ENCODE measurements at places on chromosomes 7 and 10. TPM values are rescaled to one million over a fixed set of nuclear protein-coding genes. Genes with fewer than 3 reads are reported as not detected.
A peak's percentile ranks its signal among the peaks of the same experiment; 100 is the strongest.

DNA sequence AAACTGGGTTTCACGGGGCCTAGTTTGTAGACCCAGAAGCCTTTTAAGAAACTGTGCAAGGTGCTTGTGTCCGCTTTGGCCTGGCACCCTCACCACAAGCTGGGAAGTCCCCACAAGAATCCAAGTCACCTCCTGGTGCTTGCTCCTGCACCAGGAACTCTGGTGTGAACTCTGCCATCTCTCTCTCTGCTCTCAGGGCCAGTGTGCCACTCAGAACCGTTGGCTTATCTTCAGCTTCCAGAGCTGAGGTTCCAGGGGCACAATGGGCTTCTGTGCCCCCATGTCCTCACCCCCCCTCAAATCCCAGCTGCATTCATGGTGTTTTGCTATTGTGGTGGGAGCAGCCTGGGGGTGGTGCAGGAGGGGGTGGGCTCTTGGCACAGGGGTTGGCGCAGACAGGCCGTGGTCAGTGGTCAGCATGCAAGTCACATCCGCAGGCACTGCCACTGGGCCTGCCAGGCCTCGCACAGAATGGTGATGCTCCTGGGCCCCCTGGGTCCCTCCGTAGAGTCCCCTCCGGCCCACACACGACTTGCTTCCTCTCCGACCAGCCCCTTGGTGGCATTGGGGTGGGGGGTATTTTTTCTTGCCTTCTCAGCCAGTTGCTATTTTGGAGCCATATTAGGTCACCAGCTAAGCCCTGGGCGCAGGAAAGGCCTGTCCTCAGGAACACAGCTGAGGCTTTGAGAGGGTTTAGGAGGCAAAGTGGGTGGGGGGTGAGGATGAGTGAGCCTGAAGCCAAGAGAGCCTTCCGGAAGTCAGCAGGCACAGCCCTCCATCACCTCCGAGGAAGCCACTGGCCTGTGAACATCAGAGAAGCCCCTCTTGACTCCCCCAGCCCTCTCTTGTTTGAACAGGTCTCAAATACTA is 3.0 kb downstream of the ZCCHC24 start:
- H3K4me1 ChIP-seq: peaks cover 18% of the 10 kb centered on the region
- no peak overlapping the region for H3K27ac ChIP-seq
- H3K27me3 ChIP-seq: peaks cover 2% of the 10 kb centered on the region
- no peaks in the 10 kb centered on the region for H3K36me3 ChIP-seq

DNA sequence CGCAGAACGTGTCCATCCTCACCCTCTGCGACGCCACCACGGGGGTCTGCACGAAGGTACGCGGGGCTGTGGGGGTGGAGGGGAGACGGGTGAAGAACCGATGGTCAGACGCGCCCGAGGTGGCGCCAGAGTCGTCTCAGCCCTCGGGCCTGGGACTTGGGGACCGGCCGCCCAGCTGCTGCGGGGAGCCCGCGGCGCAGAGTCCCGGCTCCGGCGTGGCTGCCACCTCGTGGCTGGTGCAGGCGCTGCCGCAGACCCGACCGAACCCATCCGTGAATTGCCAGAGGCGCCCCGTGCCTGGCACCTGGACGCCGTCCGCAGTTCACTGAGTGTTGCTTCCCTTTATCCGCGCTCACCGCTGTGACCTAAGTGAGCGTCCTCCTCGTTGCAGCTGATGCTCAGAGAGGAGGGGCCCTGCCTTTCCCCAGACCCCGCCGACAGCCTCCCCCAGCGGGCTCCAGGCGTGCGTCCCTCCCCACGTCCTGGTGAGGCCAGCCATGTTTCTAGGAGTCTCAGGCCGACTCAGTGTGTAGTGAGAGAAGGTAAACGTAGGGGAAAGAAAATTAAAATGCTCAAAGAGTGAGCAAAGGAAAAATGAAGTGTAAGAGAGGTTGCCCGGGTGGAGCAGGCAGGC is 208.7 kb downstream of the PAXIP1 start:
- no peak for DNase-seq
- H3K36me3 ChIP-seq: no peaks in the 10 kb centered on the region
- no peaks in the 10 kb centered on the region for H3K4me1 ChIP-seq
- H3K4me3 ChIP-seq: no peak overlapping the region
- no peak overlapping the region for H3K27ac ChIP-seq

DNA sequence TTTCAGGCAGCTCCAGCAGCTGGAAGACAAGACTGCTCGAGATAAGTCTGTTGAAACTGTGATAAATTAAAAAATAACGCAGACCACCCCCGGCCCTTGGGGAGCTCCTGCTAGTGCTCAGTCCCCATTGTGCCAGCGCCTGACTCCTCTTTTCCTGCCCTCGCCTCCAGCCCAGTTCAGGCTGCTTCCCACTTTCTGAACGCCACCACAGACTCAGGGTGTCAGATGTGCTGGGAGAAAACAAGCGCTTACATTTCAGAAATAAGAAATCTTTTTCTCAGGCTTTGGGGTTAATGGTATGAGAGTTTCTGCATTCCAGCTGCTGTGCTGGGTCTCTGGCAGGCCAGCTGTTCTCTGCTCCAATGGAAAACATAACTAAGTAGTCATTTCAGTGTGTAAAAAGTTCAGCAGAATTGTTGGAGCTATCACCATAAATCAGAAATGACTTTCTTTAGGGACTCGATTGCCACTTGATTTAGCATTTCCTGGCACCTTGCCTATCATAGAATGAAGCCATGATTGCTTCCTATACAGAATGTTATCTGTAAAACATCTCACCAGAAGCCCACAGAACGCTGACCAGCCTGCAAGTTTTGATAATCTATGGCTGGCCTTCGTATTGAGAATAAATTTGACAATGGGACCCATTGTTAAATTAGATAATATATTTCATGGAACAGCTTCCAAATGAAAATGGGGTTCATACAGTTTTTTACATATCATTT is 257.0 kb upstream of the ZNF32 start:
- H3K4me3 ChIP-seq: no peak overlapping the region
- no peak overlapping the region for H3K27ac ChIP-seq
- no peaks in the 10 kb centered on the region for H3K4me1 ChIP-seq
- H3K27me3 ChIP-seq: peaks cover 3% of the 10 kb centered on the region
- no peaks in the 10 kb centered on the region for H3K36me3 ChIP-seq
- DNase-seq: no peak

GRCh38 chr10:4334015-4334414 is 492.0 kb upstream of the AKR1E2 start:
- H3K27me3 ChIP-seq: no peaks in the 10 kb centered on the region
- no peaks in the 10 kb centered on the region for H3K36me3 ChIP-seq
- no peak overlapping the region for H3K4me3 ChIP-seq
- DNase-seq: no peak
- H3K27ac ChIP-seq: no peak overlapping the region

GRCh38 chr7:47480576-47481538 is 101.1 kb downstream of the TNS3 start:
- peak; percentile 31 for DNase-seq
- peak overlapping the region; percentile 38 for H3K27ac ChIP-seq
- H3K4me3 ChIP-seq: peak overlapping the region; percentile 62
- no peaks in the 10 kb centered on the region for H3K27me3 ChIP-seq
- H3K4me1 ChIP-seq: peaks cover 28% of the 10 kb centered on the region
- H3K36me3 ChIP-seq: no peaks in the 10 kb centered on the region

GRCh38 chr10:109956454-109957091 is 33.3 kb upstream of the XPNPEP1 start:
- H3K36me3 ChIP-seq: no peaks in the 10 kb centered on the region
- peaks cover 23% of the 10 kb centered on the region for H3K4me1 ChIP-seq
- no peak overlapping the region for H3K4me3 ChIP-seq
- no peaks in the 10 kb centered on the region for H3K27me3 ChIP-seq
- DNase-seq: no peak

- no peak overlapping the region for H3K4me3 ChIP-seq
- H3K27ac ChIP-seq: no peak overlapping the region
- H3K36me3 ChIP-seq: no peaks in the 10 kb centered on the region
- H3K27me3 ChIP-seq: no peaks in the 10 kb centered on the region
- DNase-seq: no peak
Measured at GRCh38 chr10:123069246-123069986, 60.6 kb downstream of the ACADSB start.

DNA sequence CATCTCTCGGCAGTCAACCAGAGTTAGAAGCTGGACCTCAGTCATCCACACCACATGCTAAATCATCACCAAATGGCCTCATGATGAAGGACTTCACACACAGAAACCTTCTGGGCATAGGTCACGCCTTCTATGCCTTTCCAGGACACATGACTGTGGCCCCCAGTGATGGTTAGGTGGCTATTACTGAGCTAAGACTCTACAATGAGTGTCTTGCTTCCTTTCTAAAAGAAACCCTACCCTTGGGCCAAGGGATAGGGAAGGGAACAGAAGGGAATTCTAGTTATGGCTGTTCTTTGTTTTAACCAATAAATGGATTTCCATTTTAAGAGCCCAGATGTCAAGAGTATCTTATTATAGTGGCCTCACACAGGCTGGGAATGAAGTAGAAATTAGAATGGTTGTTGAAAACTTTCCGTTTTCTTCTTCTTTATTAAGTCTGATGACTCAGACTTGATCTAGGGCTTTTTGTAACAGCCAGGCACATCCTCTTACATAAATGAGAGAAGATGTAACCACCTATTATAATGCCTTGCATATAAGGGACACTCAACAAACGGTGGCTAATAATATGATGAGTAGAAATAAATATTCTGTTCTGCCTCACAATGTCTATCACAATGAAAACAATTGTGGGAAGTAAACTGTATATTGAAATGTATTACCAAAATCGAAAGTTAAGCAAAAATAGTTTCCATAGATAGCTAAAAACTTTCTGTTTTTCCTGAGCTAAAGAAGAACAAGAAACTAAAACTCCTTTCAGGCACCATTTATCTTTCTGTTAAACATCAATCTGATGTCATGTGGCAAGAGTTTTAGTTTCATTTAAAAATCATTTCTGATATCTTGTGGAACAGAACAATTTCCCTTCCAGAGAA is 62.5 kb upstream of the TOMM7 start:
- no peak overlapping the region for H3K4me3 ChIP-seq
- peaks cover 15% of the 10 kb centered on the region for H3K4me1 ChIP-seq
- H3K27me3 ChIP-seq: no peaks in the 10 kb centered on the region
- H3K27ac ChIP-seq: peak overlapping the region; percentile 91

GRCh38 chr7:12821746-12822145 is 134.3 kb downstream of the ARL4A start:
- DNase-seq: no peak
- H3K27ac ChIP-seq: no peak overlapping the region
- no peak overlapping the region for H3K4me3 ChIP-seq

GRCh38 chr7:111339006-111339405 is 223.3 kb downstream of the IMMP2L start:
- no peaks in the 10 kb centered on the region for H3K4me1 ChIP-seq
- H3K4me3 ChIP-seq: no peak overlapping the region
- DNase-seq: no peak
- H3K27me3 ChIP-seq: no peaks in the 10 kb centered on the region
- H3K27ac ChIP-seq: no peak overlapping the region

The THSD7A gene
- 0.03 TPM for total RNA-seq

- H3K36me3 ChIP-seq: no peaks in the 10 kb centered on the region
- H3K27ac ChIP-seq: no peak overlapping the region
- H3K4me3 ChIP-seq: no peak overlapping the region
- no peaks in the 10 kb centered on the region for H3K4me1 ChIP-seq
- no peak for DNase-seq
Measured at GRCh38 chr10:58641095-58641531, 128.4 kb downstream of the BICC1 start.

DNA sequence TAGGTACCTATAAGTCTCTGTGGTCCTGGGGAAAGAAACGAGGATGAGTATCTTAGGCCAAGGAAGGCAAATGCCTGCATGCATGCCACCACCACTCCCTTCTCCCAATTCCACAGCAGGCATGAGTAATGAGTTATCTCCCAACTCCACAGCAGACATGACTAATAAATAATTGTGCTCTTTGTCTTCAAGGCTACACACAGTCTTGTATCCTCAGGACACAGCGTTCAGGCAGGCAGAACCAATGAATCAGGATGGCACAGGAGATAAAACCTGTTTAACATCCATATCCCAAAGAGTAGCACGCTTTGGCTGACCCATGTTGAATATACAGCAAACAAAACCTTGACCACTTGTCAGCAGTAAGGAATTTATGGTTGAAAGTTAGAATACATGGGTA is 229.7 kb upstream of the NFE2L3 start:
- no peaks in the 10 kb centered on the region for H3K36me3 ChIP-seq
- no peak overlapping the region for H3K4me3 ChIP-seq
- H3K27me3 ChIP-seq: no peaks in the 10 kb centered on the region

The TACR2 gene
- total RNA-seq: not detected

GRCh38 chr10:90313576-90314325 is 544.1 kb downstream of the HTR7 start:
- H3K27ac ChIP-seq: no peak overlapping the region
- no peaks in the 10 kb centered on the region for H3K36me3 ChIP-seq
- no peak for DNase-seq
- H3K27me3 ChIP-seq: no peaks in the 10 kb centered on the region
- no peaks in the 10 kb centered on the region for H3K4me1 ChIP-seq
- no peak overlapping the region for H3K4me3 ChIP-seq

DNA sequence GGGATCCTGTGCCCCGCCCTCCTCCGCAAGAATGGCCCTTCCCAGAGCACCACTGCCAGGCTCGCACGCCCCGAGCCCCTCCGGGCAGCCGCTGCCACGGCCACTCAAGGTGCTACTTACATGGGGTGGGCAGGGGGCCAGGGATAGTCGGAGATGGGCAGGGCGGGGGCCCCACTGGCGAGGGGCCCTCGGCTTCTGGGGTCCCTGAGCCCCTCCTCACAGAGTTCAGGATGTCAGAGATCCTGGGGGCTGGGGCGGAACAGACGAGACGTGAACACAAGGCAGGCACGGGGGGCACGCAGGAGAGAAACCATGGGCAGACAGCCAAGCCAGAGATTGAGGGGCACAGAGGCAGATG is 25.6 kb downstream of the YKT6 start:
- H3K4me3 ChIP-seq: no peak overlapping the region
- DNase-seq: no peak
- H3K4me1 ChIP-seq: no peaks in the 10 kb centered on the region
- no peaks in the 10 kb centered on the region for H3K27me3 ChIP-seq
- H3K36me3 ChIP-seq: no peaks in the 10 kb centered on the region
- no peak overlapping the region for H3K27ac ChIP-seq

The GIMAP4 gene
- 1.0 TPM for total RNA-seq

The RADIL gene
- not detected for total RNA-seq

The GRID1 gene
- total RNA-seq: 0.08 TPM

- H3K4me3 ChIP-seq: no peak overlapping the region
- H3K27me3 ChIP-seq: no peaks in the 10 kb centered on the region
- no peak overlapping the region for H3K27ac ChIP-seq
- no peaks in the 10 kb centered on the region for H3K4me1 ChIP-seq
- H3K36me3 ChIP-seq: no peaks in the 10 kb centered on the region
Measured at GRCh38 chr10:117391436-117392205, 16.4 kb upstream of the PDZD8 start.

The COL26A1 gene
- total RNA-seq: 0.08 TPM

DNA sequence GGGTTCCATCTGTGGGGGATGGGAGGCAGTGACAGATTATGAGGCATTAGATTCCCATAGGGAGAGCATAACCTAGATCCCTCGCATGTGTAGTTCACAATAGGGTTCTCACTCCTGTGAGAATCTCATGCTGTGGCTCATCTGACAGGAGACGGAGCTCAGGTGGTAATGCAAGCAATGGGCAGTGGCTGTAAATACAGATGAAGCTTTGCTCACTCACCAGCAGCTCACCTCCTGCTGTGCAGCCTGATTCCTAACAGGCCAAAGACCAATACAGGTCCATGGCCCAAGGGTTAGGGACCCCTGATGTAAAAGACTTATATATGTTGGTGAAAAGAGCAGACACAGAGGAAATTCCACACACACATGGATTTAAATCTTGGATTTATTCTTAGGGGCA is 370.2 kb downstream of the NRG3 start:
- no peaks in the 10 kb centered on the region for H3K27me3 ChIP-seq
- no peaks in the 10 kb centered on the region for H3K36me3 ChIP-seq
- H3K4me3 ChIP-seq: no peak overlapping the region
- no peak for DNase-seq
- H3K27ac ChIP-seq: no peak overlapping the region

Measured in GM12878 (cell line).